ENCODE measurements at places on chromosomes 7 and 10.

GRCh38 chr7:99196536-99197258 is 11.2 kb downstream of the KPNA7 start:
- DNase-seq, result no peak

- DNase-seq, result no peak
Observed at GRCh38 chr7:131219312-131220041, 108.2 kb upstream of the MKLN1 start.

DNA sequence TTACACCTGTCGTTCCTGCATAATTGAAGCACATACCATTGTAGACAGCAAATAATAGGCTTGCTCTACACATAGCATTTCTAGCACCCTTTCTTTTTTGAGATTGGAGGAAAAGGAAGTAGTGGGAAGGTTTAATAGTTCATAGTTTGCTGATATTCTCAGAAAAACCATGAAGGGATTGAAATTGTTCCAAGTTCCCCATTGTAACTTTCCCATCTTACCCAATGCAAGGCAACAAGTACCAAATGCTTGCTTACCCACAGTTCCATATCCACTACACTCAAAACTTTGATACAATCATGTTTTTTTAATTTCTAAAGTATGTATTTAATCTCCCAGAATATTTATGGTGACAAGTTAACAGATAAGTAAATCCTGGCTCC is 13.8 kb downstream of the CYP3A5 start:
- DNase-seq, result no peak

DNA sequence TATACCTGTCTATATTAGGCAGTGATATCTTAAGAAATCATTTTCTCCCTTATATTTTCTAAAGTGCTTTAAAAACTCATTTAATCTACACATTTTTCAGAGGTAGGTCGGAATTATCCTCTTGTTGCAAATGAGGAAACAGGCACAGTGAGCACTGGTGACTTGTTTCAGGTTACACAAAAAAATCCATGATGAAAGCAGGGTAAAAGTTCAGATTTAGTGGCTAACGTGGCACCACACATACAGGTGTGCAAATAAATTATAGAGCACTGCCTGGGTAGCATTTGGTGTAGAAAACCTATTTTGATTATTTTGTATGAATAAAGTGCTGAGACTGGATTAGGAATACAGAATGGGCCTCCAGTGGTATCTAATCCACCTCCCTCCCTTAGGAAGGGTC is 26.6 kb downstream of the ARMC10 start:
- DNase-seq, result no peak

DNA sequence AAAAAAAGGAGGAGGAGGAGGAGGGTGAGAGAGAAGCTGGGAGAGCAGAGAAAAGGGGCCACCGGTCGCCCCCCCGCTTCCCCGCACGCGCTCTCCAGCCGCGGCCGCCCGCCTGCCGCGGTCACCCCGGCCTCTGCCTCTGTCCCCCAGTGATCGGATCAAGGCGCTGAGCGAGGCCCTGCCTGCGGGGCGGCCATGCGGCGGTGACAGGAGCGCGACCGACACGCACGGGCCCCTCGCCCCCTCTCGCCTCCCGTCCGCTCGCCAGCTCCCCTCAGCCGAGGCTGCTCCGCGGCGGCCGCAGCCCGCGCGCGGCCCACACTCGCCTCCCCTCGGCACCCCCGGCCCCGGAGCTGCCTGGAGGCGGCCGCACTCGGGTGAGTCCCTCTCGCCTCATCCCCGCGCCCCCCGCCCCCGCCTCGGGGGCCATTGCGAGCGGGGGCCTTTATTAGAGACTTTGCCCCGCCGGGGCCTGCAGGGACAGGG is at the start of gene GTF2I:
Gene GTF2I, plus strand, starts transcription at position 27 of the 486 bp plus-strand sequence. CDS start 31,411 bp downstream, outside the sequence.
- no peak for DNase-seq

GRCh38 chr10:77398558-77398957 is 239.1 kb downstream of the KCNMA1 start:
- no peak for DNase-seq

DNA sequence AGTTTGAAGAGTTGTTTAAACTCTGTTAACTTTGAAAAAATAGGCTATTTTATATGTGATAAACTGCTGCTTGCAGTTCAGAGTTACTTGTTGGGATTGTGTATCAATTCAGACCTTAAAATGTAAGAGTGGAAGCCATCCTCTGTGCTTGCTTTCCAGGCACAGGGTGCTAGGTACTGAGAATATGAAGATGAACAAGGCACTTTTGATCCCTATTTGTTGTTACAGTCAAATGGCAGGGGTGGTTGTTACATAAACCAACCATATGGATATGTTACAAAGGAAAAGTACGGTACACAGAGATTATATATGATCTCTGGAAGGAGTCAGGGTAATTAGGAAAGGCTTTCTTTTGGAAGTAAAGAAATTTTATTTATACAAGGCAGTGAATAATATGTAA is 63.8 kb downstream of the REEP3 start:
- DNase-seq, result no peak

DNA sequence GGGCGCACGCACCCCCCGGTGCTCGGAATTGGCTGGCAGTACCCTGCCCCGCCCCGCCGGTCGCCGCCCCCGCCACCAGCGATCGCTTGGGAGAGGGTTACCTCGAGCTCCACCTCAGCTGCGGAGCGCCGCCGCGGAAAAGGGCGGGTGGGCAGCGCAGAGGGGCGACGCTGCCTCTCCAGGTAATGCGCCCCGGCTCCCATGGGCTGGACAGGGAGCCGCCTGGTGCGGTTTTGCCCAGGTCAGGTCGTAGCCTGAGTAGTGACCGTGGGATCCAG is 1.3 kb downstream of the PFKFB3 start:
- peak; percentile 52 for DNase-seq

- DNase-seq, result peak; percentile 20
Observed at GRCh38 chr7:134710854-134711624, 64.4 kb downstream of the BPGM start.

GRCh38 chr10:89165923-89166322 is 41.2 kb downstream of the CH25H start:
- DNase-seq, result no peak

DNA sequence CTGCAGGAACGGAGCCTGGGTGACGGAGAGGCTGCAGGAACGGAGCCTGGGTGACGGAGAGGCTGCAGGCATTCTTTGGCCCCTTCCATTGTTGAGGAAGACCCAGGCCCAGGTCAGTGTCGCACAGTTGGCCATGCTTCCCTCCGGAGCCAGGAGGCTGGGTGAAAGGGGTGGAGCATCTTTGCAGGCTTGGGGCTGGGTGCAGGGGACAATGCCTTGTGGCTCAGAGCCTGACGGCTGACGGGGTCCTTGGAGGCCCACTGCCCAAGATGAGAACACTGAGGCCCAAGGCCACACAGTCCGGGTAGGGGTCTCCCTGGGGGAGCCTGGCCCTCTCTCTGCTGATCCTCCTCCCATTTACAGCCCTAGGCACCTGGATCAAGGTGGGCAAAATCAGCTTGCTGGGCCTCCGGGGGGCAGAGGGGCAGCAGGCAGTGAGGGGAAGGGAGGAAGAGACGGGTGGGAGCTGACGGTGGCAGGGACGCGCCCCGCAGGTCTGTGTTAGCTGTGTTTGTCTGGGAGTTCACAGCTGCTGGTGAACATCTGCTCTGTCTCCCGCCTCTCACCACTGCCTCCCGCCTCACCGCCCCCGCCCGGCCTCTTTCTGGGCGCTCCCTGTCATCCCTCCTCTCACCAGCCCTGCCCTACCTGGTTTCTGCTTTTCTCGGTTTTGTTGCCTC is 30.6 kb upstream of the PCBD1 start:
- no peak for DNase-seq

DNA sequence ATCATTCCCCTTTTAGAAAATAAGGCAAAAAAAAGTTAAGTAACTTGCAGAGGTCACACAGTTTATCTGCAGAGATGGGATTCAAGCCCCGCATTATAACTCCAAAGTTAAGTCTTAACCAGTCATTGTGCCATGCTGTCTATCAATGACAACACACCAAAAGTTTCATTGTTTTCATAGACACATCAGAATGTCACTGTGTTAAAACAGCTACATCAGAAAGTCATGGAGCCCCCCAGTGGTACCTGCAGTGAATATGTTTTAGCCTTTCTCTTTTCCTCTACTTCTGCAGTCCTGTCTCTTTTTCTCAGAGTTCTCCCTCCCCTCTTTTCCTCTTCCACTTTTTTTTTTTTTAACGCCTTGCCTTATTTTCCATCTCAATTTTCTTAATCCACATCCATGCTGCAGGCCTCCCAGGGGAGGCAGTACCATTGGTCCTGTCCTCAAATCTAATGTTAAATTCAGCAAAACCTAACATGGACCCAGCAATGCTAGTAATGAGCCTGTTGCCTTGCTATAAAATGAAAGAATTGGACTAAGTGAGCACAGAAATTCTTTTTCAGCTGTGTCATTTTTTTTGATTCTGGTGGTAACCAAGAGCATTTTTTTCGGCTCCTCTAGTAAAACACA is 3.8 kb upstream of the NRCAM start:
- DNase-seq, result no peak

- no peak for DNase-seq
Observed at GRCh38 chr7:45969940-45970339, 48.9 kb upstream of the IGFBP3 start.

DNA sequence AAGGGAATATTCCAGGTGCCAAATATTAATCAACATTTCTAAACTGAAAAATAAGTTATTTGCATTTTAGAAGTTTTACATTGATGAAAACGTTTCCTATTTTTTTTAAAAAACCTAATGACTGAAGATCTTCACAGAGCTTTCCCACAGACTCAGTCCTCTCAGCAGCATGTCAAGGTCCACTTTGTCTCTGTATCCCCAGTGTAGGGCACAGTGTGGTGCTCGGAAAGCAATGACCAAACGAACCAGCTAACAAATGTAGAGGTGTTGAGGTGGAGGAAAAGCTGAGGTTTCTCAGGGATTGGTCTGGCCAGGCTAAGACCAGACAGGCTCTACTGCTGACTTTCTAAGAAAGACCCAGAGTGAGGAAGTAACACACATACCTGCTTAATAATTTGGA is 202.2 kb upstream of the CDCA7L start:
- DNase-seq, result no peak

GRCh38 chr10:119420950-119421875 is 121.3 kb downstream of the RGS10 start:
- DNase-seq, result no peak

DNA sequence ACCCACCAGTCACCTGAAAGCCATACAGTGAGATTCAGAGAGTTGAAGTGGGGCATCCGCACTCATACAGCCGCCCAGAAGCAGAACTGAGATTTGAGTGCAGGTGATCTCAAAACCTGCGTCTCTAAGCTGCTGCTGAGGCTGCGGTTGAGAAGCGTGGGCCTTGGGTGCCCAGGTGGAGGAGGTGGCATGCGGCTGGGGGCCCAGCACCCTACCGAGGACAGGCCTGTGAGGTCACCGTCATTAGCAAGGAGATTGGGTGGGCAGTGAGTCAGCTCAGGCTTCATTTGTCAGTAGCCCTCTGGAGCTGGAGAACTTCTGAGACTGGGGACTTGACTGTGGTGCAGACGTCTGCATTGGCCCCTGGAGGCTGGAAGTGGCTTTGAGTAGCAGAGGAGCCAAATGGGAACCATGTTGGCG is 29.8 kb downstream of the ZMIZ1 start:
- DNase-seq, result no peak

DNA sequence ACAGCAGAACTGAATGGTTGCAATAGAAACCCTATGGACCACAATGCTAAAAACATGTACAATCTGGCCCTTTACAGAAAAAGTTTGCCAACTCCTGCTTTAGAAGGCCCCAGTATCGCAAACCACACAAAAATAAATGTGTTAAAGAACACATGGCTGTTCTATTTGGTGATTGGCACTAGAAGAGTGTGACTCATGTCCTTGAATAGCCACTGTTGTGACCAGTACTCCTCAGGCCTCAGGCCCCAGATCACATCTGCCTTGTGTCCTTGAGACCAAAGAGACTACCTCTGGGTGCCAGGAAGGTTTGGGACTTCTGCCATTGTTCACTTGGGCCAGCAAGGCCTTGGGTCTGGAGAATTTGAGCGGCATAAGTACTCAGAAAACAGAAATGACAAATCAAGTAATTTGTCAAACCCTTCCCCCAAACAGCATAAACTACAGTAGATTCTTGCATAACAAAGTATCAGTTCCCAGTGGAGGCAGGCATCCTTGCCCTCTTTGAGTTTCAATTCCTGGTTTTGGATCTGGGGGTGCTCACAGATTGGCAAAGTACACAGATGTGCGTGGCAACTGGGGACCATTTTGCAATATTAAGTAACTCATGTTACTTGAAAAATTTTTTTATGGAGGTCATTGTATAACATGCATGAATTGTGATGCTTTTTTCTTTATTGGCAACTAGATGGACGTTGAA is 50.2 kb downstream of the MTURN start:
- no peak for DNase-seq

DNA sequence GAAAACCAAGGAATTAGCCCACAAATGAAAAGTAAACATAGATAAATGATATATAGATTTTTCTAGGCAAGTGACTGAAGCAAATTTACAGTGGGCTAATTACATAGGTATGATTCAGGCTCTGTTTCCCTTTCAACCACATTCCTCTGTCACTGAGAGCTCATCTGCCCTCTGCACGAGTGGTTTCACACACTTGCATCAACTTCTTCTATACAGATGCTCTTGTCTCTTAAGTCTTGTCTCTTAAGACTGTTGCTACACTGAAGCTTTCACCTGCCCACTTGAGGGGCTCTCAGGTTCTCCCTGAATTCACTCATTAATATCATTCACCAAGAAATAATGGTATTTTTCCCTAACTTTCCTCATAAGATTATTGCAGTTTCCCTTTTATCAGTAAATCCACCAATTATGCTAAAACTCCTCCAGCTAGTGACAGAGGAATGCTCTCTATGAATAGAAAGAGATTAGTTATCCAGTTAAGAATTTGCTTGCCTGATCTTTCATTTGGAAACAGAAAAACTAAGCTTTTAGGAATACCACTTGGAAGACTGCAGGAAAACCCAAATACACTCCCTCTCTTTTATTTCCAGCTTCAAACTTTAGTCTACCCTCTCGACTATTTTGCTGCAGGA is 95.7 kb downstream of the ELAPOR2 start:
- no peak for DNase-seq

DNA sequence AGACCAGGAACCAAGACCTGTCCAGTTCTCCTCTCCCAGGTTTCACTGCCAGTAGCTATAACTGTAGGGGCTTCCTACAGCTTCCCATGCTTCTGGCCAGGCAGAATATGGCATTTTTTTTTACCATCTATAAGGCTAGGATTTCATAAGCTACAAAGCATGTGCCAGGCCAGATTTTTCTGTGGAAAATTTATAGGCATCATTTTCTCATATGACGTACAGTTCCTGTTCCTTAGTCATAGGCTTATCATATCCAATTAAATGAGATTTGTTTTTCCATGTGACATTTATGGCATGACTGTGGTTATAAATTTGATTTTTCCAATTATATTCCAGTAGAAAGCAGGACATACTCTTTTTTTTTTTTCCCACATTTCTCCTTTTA is 208.6 kb upstream of the NPY start:
- no peak for DNase-seq

Data from stimulated activated CD8-positive, alpha-beta memory T cell treated with anti-CD3 and anti-CD28 coated beads, Interleukin-15, amount 100 ng/mL, for 4 hours (primary cell).